ENCODE measurements at places on chromosomes 16 and 17. TPM values are rescaled to one million over a fixed set of nuclear protein-coding genes. Genes with fewer than 3 reads are reported as not detected.

MT3 gene
- total RNA-seq, result not detected

TEKT5 gene
- not detected for total RNA-seq

SLC7A6OS gene
- 13.3 TPM for total RNA-seq

DNA sequence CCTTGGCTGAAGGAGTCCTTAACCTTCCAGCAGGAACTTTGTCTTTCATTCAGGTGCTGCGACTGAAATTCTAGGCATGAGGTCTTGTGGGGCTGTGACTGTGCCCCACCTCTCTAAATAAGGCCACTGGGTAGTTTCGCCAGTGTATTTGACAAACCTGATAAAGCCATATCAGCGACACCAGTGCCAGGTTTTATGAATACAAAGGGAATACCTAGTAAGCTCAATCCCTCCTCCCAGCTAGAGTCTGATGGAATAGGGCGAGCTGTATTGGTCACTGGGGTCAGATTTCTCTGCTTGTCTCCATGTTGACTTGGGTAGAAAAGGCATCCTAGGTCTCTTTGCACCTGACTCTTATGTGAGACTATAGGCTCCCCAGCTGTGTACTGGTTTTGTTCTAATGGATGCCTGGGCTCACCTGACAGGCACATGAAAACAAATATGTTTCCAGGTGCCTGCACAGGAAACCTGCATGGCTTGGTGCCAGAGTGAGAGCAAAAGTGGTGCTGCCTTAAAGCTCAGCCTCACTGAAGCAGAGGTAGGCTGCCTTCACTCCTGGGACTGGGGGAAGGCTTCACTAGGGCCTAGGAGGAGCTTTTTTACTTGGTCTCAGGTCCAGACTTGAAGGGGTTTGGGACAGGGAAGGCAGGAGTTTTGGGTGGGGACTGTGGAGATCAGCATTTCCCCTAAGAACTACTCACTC lies 8.3 kb downstream of the SLC7A6 start:
- no peak for DNase-seq

GRCh38 chr17:56274491-56274890 lies 121.2 kb downstream of the ANKFN1 start:
- no peak for DNase-seq

DNA sequence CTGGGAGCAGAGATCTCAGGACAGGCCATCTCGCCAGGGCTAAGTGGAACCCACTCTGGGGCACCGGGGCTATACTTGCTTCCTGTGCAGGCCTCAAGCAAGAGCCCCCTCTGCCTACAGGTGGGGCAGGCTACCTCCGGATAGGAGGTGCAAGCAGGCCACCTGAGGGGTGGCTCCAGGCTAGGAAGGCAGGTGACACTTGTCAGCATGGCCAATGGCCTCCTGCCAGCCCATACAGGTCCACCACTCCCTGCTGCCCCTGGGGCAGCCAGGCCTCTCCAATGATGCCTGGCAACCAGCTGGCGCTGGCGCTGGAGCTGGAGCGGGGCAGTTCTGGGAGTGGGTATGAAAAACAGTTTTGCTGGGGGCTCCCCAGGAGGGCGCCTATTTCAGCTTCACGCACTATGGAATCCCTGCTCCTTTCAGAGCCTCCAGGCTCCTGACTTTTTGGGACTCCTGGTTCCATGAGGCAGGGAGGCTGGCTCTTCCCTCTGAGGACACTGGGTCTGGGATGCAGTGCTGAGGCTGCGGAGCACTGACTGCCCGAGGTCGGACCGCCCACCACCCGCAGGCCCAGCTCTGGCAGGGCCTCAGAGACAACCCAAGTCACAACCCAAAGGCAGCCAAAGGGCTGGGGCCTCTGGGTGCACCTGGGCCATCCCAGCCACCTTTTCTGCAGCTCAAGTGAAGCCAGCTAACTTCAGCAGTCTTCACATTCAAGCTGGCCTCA lies 8.4 kb upstream of the SREBF1 start:
- DNase-seq, result no peak

DNA sequence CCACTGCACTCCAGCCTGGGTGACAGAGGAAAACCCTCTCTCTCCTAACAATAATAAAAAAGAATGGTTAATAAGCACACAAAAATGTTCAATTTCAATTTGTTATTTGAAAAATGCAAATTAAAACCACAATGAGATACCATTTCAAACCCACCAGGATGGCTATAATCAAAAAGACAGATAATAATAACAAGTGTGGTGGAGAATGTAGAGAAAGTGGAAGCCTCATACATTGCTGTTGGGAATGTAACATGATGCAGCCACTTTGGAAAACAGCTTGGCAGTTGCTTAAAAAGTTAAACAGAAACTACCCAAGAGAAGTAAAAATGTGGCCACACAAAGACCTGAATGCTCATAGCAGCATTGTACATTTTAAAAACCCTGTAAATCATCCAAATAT lies 51.8 kb upstream of the MAP3K14 start:
- no peak for DNase-seq

- DNase-seq, result peak; percentile 84
Observed at GRCh38 chr16:28974007-28974436, 556 bp upstream of the SPNS1 start.
